ENCODE measurements at places on chromosomes 2 and 18. TPM values are rescaled to one million over a fixed set of nuclear protein-coding genes. Genes with fewer than 3 reads are reported as not detected.

DNA sequence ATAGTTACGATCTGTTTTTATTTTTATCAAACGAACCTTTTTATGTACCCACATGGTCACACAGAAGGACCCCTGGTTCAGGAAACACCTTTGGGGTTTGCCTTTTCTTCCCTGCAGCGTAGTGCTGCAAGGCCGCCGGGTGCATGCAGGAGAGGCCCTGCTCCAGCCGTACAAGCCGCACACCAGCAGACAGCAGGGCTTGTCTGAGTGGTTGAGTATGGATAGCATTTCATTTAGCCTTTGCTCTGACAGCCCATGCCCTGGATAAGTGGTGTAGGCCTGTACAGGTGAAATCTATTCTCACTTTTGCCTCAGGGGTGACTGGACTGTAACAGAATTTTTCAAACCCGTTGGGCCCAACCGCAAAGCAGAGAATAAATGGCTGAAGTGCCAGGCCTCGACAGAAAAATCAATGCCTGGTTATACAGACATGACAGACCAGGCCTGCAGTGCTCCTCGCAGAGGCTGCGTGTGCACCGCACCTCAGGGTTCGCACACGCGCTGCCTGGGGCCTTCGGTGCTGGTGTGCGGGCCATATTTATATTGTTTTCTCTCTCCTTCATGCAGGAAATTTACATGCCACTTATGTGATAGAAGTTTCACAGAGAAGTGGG lies 279.1 kb downstream of the ZNF407 start:
- no peak overlapping the region for H3K27ac ChIP-seq
- no peaks in the 10 kb centered on the region for H3K36me3 ChIP-seq
- no peaks in the 10 kb centered on the region for H3K27me3 ChIP-seq
- H3K4me1 ChIP-seq = peaks cover 3% of the 10 kb centered on the region
- no peak for DNase-seq
- H3K4me3 ChIP-seq = no peak overlapping the region

DNA sequence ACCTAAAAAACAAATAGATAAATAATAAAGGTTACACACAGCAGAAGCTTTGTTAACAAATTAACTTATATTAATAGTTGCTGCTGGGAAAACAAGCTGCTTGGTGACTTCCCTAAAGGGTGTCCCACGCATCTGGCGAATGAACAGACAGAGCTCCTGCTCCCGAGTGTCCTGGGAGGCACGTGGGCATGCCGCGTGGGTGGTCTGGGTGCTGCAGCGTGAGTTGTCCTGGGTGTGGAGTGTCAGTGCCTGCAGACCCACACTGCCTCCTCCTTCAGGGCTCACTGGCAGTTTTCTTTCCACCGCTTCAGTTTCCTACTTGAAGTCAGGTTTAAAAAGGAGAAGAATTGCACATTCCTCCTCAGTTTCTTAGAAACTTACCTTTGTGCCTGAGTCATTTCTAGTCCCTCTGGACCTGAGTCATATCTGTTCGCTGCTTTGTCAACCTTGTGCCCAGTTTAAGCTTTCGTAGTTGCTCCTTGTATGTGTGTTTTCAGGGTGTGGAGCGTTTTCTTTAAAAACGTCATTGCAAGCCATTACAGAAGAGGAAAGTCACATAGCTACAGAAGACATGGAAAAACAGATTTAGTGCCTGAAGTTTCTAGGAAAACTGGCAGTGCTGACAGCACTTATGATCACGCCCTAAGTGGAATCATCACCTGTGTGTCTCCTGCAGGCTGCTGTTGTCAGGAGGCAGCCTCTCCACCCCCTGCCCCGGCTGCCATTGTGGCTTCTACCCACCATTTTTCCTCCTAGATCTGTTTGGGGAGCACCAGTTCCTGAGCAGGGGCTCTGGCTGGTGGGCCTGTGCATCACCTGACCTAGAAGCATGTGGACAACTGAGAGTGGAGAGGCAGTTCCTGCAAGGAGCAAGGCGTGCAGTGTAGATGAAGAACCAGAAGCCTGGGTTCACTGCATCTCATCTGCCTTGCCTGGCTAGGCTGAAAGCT lies 24.5 kb downstream of the IMPA2 start:
- no peaks in the 10 kb centered on the region for H3K27me3 ChIP-seq
- no peak for DNase-seq
- H3K27ac ChIP-seq = no peak overlapping the region
- H3K36me3 ChIP-seq = peaks cover 30% of the 10 kb centered on the region
- H3K4me1 ChIP-seq = no peaks in the 10 kb centered on the region
- H3K4me3 ChIP-seq = no peak overlapping the region

GRCh38 chr2:234694244-234695013 lies 197.5 kb upstream of the ARL4C start:
- H3K4me1 ChIP-seq = no peaks in the 10 kb centered on the region
- no peaks in the 10 kb centered on the region for H3K27me3 ChIP-seq
- no peak overlapping the region for H3K27ac ChIP-seq
- H3K36me3 ChIP-seq = no peaks in the 10 kb centered on the region
- H3K4me3 ChIP-seq = no peak overlapping the region
- peak; percentile 13 for DNase-seq

- no peak overlapping the region for H3K27ac ChIP-seq
- H3K36me3 ChIP-seq = no peaks in the 10 kb centered on the region
- no peak for DNase-seq
Observed at GRCh38 chr2:170121689-170122088, 56.3 kb upstream of the MYO3B start.

UGT1A8 gene
- not detected for total RNA-seq

MYO1B gene
- total RNA-seq = 61.2 TPM

DNA sequence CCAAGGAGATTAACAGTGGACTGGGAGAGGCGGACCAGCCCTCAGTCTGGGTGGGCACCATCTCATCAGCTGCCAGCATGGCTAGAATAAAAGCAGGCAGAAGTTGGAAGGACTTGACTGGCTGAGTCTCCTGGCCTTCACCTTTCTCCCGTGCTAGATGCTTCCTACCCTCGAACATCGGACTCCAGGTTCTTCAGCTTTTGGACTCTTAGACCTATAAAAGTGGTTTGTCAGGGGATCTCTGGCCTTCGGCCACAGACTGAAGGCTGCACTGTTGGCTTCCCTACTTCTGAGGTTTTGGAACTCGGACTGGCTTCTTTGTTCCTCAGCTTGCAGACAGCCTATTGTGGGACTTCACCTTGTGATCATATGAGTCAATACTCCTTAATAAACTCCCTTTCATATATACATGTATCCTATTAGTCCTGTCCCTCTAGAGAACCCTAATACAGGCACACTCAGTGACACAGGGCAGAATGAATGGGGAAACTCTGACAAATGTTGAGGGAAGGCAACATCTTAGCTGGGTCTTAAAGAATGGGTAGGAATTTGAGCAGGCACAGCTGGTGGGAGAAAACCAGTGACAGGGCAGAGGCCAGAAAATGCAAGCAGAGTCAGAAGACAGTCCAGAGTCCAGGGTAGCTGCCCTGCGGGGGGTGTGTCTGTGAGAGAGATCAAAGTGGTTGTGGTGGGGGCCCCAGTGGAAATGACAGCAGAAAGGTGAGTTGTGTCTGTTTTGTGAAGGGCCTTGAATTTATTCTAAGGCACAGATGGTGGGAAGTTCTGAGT lies 108.1 kb upstream of the CD302 start:
- H3K4me1 ChIP-seq = no peaks in the 10 kb centered on the region
- H3K4me3 ChIP-seq = no peak overlapping the region
- H3K27ac ChIP-seq = no peak overlapping the region
- no peaks in the 10 kb centered on the region for H3K36me3 ChIP-seq
- peaks cover 20% of the 10 kb centered on the region for H3K27me3 ChIP-seq
- no peak for DNase-seq

GRCh38 chr18:72119082-72119481 lies 425.1 kb downstream of the CBLN2 start:
- no peaks in the 10 kb centered on the region for H3K4me1 ChIP-seq
- no peaks in the 10 kb centered on the region for H3K27me3 ChIP-seq
- no peak overlapping the region for H3K27ac ChIP-seq
- no peak for DNase-seq

- no peak for DNase-seq
- H3K36me3 ChIP-seq = peaks cover 11% of the 10 kb centered on the region
- no peak overlapping the region for H3K27ac ChIP-seq
- H3K4me1 ChIP-seq = no peaks in the 10 kb centered on the region
- H3K4me3 ChIP-seq = no peak overlapping the region
Observed at GRCh38 chr18:48667276-48668254, 128.7 kb downstream of the CTIF start.

DNA sequence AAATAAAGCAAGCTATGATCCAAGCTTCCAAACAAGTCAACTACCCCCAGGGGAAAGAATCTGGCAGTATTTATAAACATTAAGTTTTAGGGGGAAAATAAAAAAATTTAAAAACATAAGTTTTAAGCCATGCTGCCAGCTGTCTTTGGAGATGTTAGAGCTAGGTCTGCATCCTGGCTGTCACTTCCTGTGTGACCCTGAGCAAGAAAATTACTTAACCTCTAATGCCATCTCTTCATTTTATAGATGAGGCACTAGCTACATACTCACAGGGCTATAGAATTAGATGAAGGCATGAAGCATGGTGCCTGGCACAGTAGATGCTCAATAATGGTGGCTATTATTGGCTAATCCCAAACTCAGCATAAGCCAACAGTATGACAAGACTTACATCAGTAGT lies 28.1 kb downstream of the STARD7 start:
- no peaks in the 10 kb centered on the region for H3K27me3 ChIP-seq
- no peaks in the 10 kb centered on the region for H3K4me1 ChIP-seq
- H3K4me3 ChIP-seq = no peak overlapping the region
- no peak for DNase-seq
- H3K36me3 ChIP-seq = peaks cover 15% of the 10 kb centered on the region
- no peak overlapping the region for H3K27ac ChIP-seq

RNU2-63P gene
- 6.6 TPM for total RNA-seq

DNA sequence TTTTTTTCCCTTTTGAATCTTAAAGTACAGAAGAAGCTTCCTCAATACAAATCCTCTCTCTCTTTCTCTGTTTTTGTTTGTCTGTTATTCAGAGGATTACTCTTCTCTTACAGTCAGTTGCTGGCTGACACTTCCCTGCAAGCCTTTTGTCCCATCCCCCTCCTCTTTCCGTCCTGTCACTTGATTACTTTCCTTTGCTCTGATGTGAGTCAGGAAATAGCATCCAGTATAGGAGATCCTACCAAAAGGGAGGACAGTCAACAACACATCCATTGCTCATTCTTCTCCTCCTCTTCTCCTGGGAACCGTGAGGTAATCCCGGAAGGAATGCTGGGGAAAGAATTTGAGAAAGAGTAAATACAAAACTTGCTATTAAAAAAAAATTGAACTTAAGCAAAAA lies 79.3 kb upstream of the SCN7A start:
- H3K27ac ChIP-seq = no peak overlapping the region
- no peaks in the 10 kb centered on the region for H3K36me3 ChIP-seq
- no peaks in the 10 kb centered on the region for H3K4me1 ChIP-seq
- peaks cover under 1% of the 10 kb centered on the region for H3K27me3 ChIP-seq

DNA sequence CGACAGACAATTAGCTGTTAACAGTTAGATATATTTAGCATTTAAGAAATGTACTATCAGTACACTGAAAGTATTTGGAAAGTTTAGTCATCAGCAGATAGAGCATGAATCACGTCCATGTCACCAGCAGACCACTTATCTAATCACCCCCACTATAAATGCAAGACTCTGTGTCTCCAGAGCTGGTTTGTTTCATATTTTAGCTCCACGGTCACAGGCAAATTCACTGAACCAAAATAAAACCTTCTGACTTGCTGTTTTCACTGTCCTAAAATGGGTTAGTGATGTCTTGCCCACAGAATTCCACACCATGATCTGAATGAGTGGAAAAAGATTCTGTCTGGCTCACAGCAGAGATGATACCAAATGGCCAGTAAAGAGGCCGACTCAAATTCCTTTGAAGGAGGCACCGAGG lies 64.9 kb downstream of the CDH2 start:
- no peak overlapping the region for H3K27ac ChIP-seq
- no peaks in the 10 kb centered on the region for H3K36me3 ChIP-seq
- peaks cover 7% of the 10 kb centered on the region for H3K4me1 ChIP-seq
- no peak for DNase-seq
- H3K4me3 ChIP-seq = no peak overlapping the region

DNA sequence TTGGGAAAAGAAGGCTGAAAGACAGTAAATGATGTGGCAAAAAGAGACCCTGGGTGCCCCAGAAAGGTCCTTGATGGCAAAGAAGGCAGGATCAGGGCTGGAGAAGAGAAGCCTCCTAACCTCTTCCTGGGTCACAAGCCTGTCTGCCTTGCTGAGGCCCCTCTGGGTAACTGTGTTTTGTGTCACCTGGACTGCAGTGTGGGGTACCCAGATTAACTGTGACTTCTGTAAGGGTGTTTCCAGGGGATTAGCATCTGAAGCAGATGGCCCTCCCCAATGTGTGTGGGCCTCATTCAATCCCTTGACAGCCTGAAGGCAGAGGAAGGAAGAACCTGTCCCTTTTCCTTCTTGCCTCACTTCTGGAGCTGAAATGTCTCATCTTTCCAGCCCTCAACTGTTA lies 35.6 kb upstream of the APCDD1 start:
- DNase-seq = no peak
- no peak overlapping the region for H3K27ac ChIP-seq
- H3K4me1 ChIP-seq = no peaks in the 10 kb centered on the region
- no peaks in the 10 kb centered on the region for H3K36me3 ChIP-seq
- no peak overlapping the region for H3K4me3 ChIP-seq

DNA sequence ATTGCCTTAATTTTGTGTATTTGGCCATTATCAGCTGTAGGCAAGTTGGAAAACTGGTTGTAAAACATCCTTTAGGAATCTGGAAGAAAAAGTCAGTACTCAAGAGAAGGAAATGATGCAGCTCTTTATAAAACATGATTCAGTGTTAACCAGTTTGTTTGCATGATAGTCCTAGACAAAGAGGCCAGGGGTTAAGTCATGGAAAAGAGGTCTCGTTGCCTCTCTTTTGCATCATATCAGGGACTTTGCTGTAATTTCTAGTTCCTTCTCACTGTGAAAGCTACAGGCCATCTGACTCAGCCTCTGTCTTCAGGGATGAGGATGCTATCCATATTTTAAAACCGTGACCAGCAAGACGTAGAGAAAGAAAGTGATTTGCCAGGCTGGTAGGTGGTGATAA lies 38.0 kb downstream of the NPAS2 start:
- no peaks in the 10 kb centered on the region for H3K27me3 ChIP-seq
- H3K36me3 ChIP-seq = no peaks in the 10 kb centered on the region
- H3K4me3 ChIP-seq = no peak overlapping the region
- no peak for DNase-seq
- peaks cover 3% of the 10 kb centered on the region for H3K4me1 ChIP-seq

DNA sequence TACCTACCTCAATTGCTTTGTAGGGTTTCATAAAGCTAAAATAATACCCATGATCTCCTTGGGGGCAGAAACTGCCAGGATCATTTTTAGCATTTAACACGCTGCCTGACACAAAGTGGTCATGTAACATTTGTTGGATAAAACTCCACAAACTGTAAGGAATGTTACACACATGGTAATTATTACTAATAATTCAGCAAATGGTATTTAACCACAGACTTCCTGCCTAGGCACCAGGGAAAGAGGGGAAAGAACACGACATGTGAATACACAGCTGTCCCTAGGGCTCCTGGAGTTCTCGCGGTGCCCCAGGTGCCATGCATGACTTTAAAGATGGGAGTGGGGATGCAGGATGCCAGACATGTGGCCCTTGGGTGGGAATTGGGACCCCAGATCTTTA lies 43.5 kb downstream of the ASAP2 start:
- H3K4me1 ChIP-seq = peaks cover 5% of the 10 kb centered on the region
- DNase-seq = no peak
- H3K36me3 ChIP-seq = no peaks in the 10 kb centered on the region
- H3K27me3 ChIP-seq = no peaks in the 10 kb centered on the region
- H3K27ac ChIP-seq = no peak overlapping the region

All from H1 (cell line).